ENCODE measurements at places on chromosomes 16 and 17. TPM values are rescaled to one million over a fixed set of nuclear protein-coding genes. Genes with fewer than 3 reads are reported as not detected.

The HCRT gene
- not detected for total RNA-seq

The HAP1 gene
- total RNA-seq, result 0.07 TPM

The G6PC1 gene
- total RNA-seq, result not detected

The CLEC19A gene
- total RNA-seq, result not detected

The CPHXL2 gene
- not detected for total RNA-seq

The ITGA2B gene
- 1.7 TPM for total RNA-seq

The RPS15A gene
- 2,213 TPM for total RNA-seq

The ZSCAN32 gene
- total RNA-seq, result 13.2 TPM

The PIK3R6 gene
- 3.8 TPM for total RNA-seq

The ZNF668 gene
- 18.8 TPM for total RNA-seq

The LCAT gene
- 10.6 TPM for total RNA-seq

The SLC52A1 gene
- total RNA-seq, result 0.13 TPM

The MEOX1 gene
- total RNA-seq, result 0.45 TPM

The IL32 gene
- total RNA-seq, result 971 TPM

The BAIAP3 gene
- total RNA-seq, result 0.27 TPM

The SSTR5 gene
- total RNA-seq, result not detected

The KRTAP1-1 gene
- total RNA-seq, result not detected

The SARM1 gene
- 19.8 TPM for total RNA-seq

The SLC9A5 gene
- total RNA-seq, result 8.1 TPM

The PYY gene
- total RNA-seq, result not detected

The ACOX1 gene
- 24.1 TPM for total RNA-seq

The CUEDC1 gene
- total RNA-seq, result 0.29 TPM

The USP6 gene
- total RNA-seq, result 0.04 TPM

The ZP2 gene
- not detected for total RNA-seq

The CCL17 gene
- 2.1 TPM for total RNA-seq

The C16orf46 gene
- 0.59 TPM for total RNA-seq

The PRR15L gene
- total RNA-seq, result not detected

The GRIN2C gene
- not detected for total RNA-seq

The NPIPA2 gene
- 2.0 TPM for total RNA-seq

The TLCD3A gene
- total RNA-seq, result 34.4 TPM

The IL21R gene
- 95.6 TPM for total RNA-seq

The MFAP4 gene
- 0.70 TPM for total RNA-seq

The ZKSCAN2 gene
- total RNA-seq, result 4.0 TPM

The KSR1 gene
- 53.9 TPM for total RNA-seq

The SMPD3 gene
- total RNA-seq, result 0.63 TPM

The GLP2R gene
- total RNA-seq, result not detected

The POLR2C gene
- total RNA-seq, result 62.4 TPM

The NLRC5 gene
- 135 TPM for total RNA-seq

The NR1D1 gene
- total RNA-seq, result 6.0 TPM

The IL17C gene
- total RNA-seq, result not detected

The NOL11 gene
- total RNA-seq, result 74.3 TPM

The SLC2A4 gene
- total RNA-seq, result 0.25 TPM

Data from activated CD8-positive, alpha-beta T cell treated with anti-CD3 and anti-CD28 coated beads for 36 hours (primary cell).